ENCODE measurements at places on chromosomes 6 and 20.

- no peaks in the 10 kb centered on the region for H3K36me3 ChIP-seq
- no peak overlapping the region for H3K27ac ChIP-seq
- peaks cover 27% of the 10 kb centered on the region for H3K27me3 ChIP-seq
- no peak for DNase-seq
Observed at GRCh38 chr6:21612067-21612745, 18.7 kb downstream of the SOX4 start.

DNA sequence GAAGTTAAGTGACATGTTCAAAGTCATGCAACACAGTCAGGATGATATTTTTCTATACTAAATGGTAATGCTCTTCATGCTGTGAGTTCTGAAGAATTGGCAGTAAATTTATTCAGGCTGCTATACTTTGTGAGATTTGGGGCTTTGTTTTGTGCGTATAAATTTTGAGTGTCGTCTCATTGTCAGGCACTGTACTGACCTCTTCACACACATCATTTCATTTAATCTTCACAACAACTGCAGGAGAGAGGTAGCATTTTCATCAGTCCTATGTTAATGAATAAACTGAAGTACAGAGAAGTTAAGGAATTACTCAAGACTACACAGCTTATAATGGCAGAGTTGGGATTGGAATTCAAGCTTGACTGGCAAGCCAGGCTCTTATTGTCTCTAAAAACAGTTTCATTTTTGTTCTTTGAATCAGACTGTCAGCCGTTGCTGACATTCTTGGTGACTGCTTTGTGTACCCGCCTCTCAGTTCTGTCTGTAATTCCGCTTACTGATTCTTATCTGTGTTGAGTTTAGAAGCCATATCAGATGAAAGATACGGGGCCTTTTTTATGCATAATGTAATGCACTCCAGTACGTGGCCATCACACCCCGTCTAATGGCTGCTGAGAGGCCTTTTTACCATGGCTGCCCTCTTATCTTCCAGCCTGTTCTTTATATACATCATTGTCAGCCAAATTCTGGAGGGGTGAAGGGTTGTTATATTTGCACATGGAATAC lies 274.9 kb downstream of the UTRN start:
- H3K27me3 ChIP-seq, result no peaks in the 10 kb centered on the region
- H3K4me1 ChIP-seq, result peaks cover 10% of the 10 kb centered on the region
- peak overlapping the region; percentile 75 for H3K27ac ChIP-seq

GRCh38 chr20:3846378-3846739 lies 275 bp upstream of the MAVS start:
- peak overlapping the region; percentile 91 for H3K27ac ChIP-seq
- H3K36me3 ChIP-seq, result peaks cover 5% of the 10 kb centered on the region
- H3K27me3 ChIP-seq, result no peaks in the 10 kb centered on the region
- no peak for DNase-seq
- peak overlapping the region; percentile 87 for H3K4me3 ChIP-seq

DNA sequence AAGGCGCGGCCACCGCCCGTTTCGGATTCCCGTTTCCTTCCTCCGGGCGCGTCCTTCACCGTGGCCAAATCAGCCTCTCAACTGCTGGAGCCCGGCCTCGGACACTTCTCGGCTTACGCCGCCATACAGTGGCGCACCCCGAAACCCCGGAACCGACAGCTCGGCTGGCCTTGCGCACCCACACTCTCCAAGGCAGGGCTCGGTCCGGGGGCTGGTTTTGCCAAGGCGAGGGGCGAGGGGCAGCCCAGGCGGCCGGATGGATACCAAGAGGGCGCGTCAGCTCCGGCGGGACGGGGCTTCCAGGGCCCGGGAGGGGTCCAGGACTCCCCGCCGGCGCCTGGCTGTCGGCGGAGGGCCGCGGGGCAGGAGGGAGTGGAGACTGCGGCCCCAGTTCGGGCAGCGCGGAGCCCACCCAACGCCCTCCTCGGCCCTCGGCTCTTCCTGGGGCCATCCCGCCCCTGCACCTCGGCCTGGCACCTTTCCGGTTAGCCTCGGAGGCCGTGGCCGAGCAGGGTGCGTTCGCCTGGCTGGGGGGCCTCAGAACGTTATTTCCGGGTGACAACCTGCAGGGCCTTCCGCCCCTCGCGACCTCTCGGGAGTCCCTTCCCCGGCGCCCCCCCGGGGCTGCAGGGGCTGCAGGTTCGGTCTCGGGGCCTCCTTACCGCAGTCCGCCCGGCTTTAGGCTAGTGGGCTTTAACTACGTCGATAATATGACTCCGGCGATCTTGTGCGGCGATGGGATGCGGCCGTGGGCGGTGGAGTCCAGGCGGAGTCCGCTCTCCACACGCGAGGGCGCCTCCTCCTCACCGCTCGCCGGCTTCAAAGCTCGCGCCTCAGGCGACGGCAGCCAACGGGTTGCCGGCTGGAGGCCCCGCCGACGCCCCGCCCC lies 697 bp upstream of the CEP43 start:
- peak overlapping the region; percentile 83 for H3K4me3 ChIP-seq
- H3K36me3 ChIP-seq, result peaks cover 6% of the 10 kb centered on the region
- no peaks in the 10 kb centered on the region for H3K27me3 ChIP-seq
- DNase-seq, result no peak
- peaks cover 29% of the 10 kb centered on the region for H3K4me1 ChIP-seq

GRCh38 chr20:25865715-25866656 lies 169.3 kb upstream of the ZNF337 start:
- no peak for DNase-seq
- peaks cover 79% of the 10 kb centered on the region for H3K27me3 ChIP-seq
- no peak overlapping the region for H3K27ac ChIP-seq
- H3K36me3 ChIP-seq, result peaks cover 23% of the 10 kb centered on the region
- peaks cover 32% of the 10 kb centered on the region for H3K4me1 ChIP-seq

- H3K36me3 ChIP-seq, result no peaks in the 10 kb centered on the region
- no peak overlapping the region for H3K27ac ChIP-seq
- H3K4me1 ChIP-seq, result no peaks in the 10 kb centered on the region
- no peak for DNase-seq
Observed at GRCh38 chr6:119978274-119978889, 628.8 kb upstream of the MAN1A1 start.

- DNase-seq, result no peak
- no peak overlapping the region for H3K27ac ChIP-seq
- H3K36me3 ChIP-seq, result no peaks in the 10 kb centered on the region
- no peaks in the 10 kb centered on the region for H3K4me1 ChIP-seq
- H3K27me3 ChIP-seq, result peaks cover 3% of the 10 kb centered on the region
Observed at GRCh38 chr6:85865420-85866369, 223.0 kb upstream of the SYNCRIP start.

DNA sequence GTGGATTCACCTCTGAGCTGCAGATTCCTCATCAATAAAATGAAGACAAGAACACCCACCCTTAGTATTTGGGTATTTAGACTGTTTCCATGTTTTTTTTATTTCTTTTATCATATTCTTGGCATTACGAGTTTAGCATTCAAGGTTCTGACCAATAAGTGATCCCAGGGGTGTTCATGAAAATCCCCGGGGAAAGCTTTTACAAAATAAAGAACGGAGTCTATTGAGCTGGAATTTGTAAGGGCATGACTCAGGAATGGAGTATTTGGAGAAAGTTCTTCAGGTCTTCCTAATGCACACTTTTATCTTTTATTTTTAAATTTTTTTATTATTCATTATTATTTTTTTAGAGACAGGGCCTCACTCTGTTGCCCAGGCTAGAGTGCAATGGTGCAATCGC lies 19.4 kb upstream of the TOX2 start:
- no peaks in the 10 kb centered on the region for H3K4me1 ChIP-seq
- no peak overlapping the region for H3K4me3 ChIP-seq
- H3K27me3 ChIP-seq, result no peaks in the 10 kb centered on the region
- H3K27ac ChIP-seq, result no peak overlapping the region
- no peaks in the 10 kb centered on the region for H3K36me3 ChIP-seq
- no peak for DNase-seq

GRCh38 chr6:122426597-122426996 lies 27.1 kb downstream of the HSF2 start:
- peaks cover 6% of the 10 kb centered on the region for H3K4me1 ChIP-seq
- H3K4me3 ChIP-seq, result no peak overlapping the region
- peaks cover 29% of the 10 kb centered on the region for H3K36me3 ChIP-seq
- no peak overlapping the region for H3K27ac ChIP-seq

DNA sequence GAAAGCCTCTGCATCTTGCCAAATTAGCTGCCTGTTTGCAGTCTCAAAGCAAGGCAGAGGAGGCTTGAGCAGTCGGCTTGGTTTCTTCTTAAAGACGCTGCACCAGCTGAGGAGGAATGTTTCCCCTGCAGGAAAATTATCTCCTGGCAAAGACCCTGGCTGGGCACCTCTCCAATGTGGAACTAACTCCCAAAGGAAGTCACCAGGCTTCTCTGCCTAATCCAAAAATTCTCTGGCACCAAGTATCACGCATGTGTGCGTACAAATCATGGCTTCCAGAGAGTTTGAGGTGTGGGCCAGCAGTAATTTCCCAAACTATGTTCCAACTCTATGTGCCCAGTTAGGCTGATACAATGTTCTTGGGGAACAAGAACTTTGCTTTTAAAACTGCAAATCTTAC lies 176.2 kb downstream of the KIF16B start:
- no peak overlapping the region for H3K4me3 ChIP-seq
- no peaks in the 10 kb centered on the region for H3K27me3 ChIP-seq
- H3K4me1 ChIP-seq, result no peaks in the 10 kb centered on the region
- DNase-seq, result no peak

- no peak overlapping the region for H3K27ac ChIP-seq
- H3K4me3 ChIP-seq, result no peak overlapping the region
- peaks cover 2% of the 10 kb centered on the region for H3K36me3 ChIP-seq
Observed at GRCh38 chr20:58173930-58174707, 54.3 kb downstream of the ANKRD60 start.

DNA sequence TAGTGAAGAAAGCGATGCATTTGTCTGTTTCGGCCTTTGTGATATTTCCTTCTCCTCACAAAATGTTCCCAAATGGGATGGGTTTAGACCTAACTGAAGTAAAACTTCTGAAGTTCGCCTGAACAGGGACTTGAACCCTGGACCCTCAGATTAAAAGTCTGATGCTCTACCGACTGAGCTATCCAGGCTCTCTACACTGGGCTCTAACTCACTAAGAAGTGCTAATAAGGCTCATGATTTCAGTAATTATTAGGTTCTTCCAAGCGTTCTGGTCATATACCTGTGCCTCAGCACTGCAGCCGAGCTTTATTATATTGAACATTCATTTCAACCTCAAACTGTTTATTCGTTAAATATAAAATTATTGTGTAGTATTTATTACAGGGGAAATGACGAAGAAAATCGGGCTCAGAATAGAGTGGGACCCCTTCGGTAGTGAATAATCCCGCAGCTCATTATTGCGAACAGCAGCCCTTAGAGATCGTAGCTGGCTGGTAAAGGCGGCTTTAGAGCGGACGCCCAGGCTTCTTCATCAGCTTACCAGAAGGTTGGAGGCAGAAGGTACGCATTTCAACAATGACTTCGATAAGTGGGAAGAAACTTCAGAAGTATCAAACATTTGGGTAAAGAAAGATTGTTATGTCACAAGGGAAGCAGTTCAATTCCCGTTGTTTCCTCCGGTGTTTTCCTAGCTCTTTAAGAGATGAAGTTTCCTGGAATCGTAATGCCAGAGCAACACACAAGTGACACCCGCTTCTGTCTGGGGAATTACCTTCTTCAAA lies 119.0 kb upstream of the ZNF184 start:
- H3K27ac ChIP-seq, result no peak overlapping the region
- no peaks in the 10 kb centered on the region for H3K36me3 ChIP-seq
- H3K4me1 ChIP-seq, result no peaks in the 10 kb centered on the region
- no peak for DNase-seq
- peaks cover 20% of the 10 kb centered on the region for H3K27me3 ChIP-seq
- no peak overlapping the region for H3K4me3 ChIP-seq

- H3K27me3 ChIP-seq, result peaks cover 42% of the 10 kb centered on the region
- H3K36me3 ChIP-seq, result no peaks in the 10 kb centered on the region
- H3K4me3 ChIP-seq, result no peak overlapping the region
- no peak for DNase-seq
- no peaks in the 10 kb centered on the region for H3K4me1 ChIP-seq
- H3K27ac ChIP-seq, result no peak overlapping the region
Observed at GRCh38 chr6:39995633-39996032, 61.4 kb upstream of the MOCS1 start.

- H3K36me3 ChIP-seq, result peaks cover 13% of the 10 kb centered on the region
- no peaks in the 10 kb centered on the region for H3K27me3 ChIP-seq
- DNase-seq, result no peak
- H3K4me3 ChIP-seq, result no peak overlapping the region
- H3K27ac ChIP-seq, result no peak overlapping the region
- H3K4me1 ChIP-seq, result no peaks in the 10 kb centered on the region
Observed at GRCh38 chr20:52179331-52180179, 12.0 kb downstream of the ZFP64 start.

DNA sequence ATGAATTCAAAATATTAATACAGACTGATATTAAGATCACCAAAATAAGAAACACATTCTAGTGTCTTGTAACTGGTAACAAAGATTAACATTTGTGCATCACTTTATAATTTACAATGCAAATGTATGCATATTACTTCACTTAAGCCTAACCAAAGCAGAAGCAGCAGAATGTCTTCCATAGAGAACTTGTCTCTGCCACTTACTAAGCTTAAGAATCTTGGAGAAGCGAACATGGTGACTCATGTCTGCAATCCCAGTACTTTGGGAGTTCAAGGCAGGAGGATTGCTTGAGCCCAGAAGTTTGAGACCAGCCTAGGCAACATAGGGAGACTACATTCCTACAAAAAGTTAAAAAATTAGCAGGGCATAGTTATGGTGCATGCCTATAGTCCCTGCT lies 18.8 kb downstream of the AK9 start:
- H3K27ac ChIP-seq, result no peak overlapping the region
- H3K27me3 ChIP-seq, result no peaks in the 10 kb centered on the region
- H3K36me3 ChIP-seq, result no peaks in the 10 kb centered on the region
- DNase-seq, result no peak
- no peak overlapping the region for H3K4me3 ChIP-seq

DNA sequence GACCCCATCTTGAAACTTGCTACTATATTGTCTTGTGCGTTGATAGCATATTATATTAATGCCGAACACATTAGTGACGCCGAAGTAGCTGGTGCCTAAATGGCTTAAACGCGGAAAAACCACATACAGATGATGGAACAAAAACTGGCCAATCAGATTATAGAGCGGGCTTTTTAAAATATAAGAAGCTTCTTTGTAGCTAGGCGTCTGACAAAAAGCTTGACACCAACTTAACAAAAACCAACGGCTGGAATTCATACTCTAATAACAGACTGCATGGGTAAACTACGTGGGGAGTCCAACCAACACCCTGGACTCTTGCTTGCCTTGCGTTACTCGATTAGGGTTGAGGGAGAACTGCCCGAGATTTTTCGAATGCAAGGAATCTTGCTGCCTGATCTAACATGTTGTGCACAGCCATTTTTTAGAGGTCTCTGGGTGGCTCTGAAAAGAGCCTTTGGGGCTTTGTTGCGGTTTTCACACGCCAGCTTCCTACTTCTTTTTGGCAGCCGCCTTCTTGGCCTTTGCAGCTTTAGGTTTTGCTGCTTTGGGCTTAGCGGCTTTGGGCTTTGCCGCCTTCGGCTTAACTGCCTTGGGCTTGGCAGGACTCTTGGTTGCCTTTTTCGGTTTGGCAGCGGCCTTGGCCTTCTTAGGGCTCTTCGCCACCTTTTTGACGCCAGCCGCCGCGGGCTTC lies 45.7 kb downstream of the OR2B2 start:
- H3K27me3 ChIP-seq, result no peaks in the 10 kb centered on the region
- peaks cover 30% of the 10 kb centered on the region for H3K36me3 ChIP-seq
- peaks cover 43% of the 10 kb centered on the region for H3K4me1 ChIP-seq
- DNase-seq, result peak; percentile 58
